Right forelimb (tissue), 1 donor: ENCODE measurements at places on chromosomes 2 and 18.

DNA sequence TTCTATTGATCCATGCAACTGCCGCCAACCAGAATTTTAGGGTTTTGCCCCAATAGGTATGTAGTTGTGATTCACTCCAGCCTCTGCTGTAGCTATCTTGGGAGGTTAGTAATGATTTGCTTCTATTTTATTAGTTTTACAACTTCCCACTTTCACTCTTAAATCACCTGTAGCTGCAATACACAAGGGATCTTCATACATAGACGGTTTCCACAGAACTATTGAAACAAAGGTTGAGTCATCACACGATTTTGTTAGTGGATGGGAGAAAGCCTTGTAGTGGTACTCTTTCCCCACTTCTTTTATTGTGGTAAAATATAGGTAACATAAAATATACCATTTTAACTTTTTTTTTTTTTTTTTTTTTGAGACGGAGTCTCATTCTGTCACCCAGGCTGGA is 104.2 kb upstream of the SPRED2 start:
- DNase-seq: no peak

DNA sequence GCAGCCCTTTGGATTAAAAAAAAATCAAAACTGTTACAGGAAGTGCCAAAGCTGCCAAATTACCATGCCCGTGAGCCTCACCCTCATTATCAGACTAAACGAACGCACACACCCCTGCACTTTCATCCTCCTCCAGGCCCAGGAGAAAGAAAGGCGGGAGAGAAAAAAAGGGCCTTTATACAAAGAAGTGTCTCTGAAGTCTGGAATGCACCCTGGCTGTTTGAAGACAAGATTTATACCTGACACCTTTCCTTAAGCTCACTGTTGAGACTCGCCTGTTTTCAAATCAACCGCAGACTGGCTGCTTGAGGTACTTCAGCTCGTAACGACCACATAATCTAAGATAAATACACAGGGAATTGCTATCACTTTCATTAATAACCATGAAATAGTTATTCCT is 31.0 kb downstream of the EDAR start:
- DNase-seq: no peak

DNA sequence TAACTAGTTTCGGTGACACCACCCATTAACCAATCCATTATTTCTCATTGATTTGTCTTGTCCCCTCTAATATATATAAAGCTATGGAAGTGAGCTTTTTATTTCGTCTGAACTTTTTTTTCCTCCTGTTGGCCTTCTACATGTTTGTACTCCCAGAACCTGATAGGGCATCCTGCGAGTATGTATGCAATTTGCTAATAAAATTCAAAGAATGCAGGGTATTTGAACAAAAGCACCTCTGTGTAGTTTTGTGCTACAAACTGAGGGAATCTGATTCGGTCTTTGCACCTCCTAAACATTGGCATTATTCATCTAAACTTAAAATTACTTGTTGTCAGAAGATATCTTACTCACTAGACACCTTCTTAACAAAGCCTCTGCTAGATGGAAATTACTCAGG is 242.9 kb upstream of the TMEFF2 start:
- no peak for DNase-seq

- no peak for DNase-seq
Measured at GRCh38 chr2:135473567-135473966, 57.5 kb downstream of the ZRANB3 start.

DNA sequence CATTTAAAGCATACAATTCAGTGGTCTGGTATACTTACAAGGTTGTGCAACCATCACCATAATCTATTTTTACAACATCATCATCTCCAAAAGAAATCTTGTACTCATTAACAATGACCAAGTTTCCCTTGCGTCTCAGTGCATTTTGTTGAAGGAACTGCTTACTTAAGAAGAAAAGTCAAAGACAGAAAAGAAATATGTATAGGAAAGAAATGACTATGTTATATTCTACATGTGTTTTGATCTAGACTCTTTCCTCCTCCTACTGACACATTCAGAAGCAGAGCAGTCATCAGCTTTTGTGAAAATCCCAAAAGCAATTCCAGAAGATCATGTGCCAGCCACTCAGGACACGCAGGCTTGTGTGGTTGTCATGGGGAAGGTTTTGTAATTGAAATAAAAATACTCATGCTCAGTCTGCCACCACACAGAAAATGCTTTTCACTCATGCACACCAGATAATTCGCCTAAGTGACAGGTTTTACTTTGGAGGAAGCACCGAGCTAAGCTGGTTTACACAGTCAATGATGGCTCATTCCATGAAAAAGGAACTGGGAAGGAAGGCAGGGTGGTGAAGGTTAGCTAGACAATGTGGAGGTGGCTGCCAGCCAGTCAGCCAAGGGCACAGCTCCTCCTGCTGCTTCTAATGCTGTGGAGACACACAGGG is 158.5 kb upstream of the REV1 start:
- no peak for DNase-seq

- DNase-seq: no peak
Measured at GRCh38 chr2:159879051-159879604, 81.1 kb upstream of the CD302 start.
